Spinal cord (tissue), 10 donors: ENCODE measurements at places on chromosomes 2 and 18. TPM values are rescaled to one million over a fixed set of nuclear protein-coding genes. Genes with fewer than 3 reads are reported as not detected.

Gene TUBB8B
- 0.11 TPM for total RNA-seq

Gene PPP1R1C
- total RNA-seq = 9.8 TPM

Gene ATL2
- total RNA-seq = 127 TPM

Gene ASB18
- total RNA-seq = 0.39 TPM

Gene UNC80
- 14.7 TPM for total RNA-seq

Gene GPR45
- total RNA-seq = 0.99 TPM

Gene TMEFF2
- 46.7 TPM for total RNA-seq

Gene MAB21L4
- not detected for total RNA-seq

Gene ECEL1
- 23.5 TPM for total RNA-seq

Gene CNDP1
- total RNA-seq = 2.4 TPM

Gene RAX
- total RNA-seq = 0.22 TPM

Gene PMAIP1
- 1.4 TPM for total RNA-seq

Gene GREB1L
- 7.9 TPM for total RNA-seq

Gene UGT1A9
- not detected for total RNA-seq

Gene CXCR4
- total RNA-seq = 19.2 TPM

Gene REEP1
- total RNA-seq = 118 TPM

Gene CD207
- total RNA-seq = 0.06 TPM

Gene SLC4A3
- 18.7 TPM for total RNA-seq

Gene ORC2
- total RNA-seq = 18.4 TPM

GRCh38 chr18:52391810-52392559, 52.0 kb downstream of the DCC start:
- DNase-seq = peak; percentile 53

- no peak for DNase-seq
Observed at GRCh38 chr2:172673056-172673683, 62.5 kb upstream of the RAPGEF4 start.

GRCh38 chr18:2312440-2312839, 258.9 kb downstream of the METTL4 start:
- DNase-seq = no peak

GRCh38 chr2:31239593-31240177, 5.7 kb downstream of the EHD3 start:
- no peak for DNase-seq

GRCh38 chr2:88808652-88809051, 117.2 kb downstream of the RPIA start:
- DNase-seq = no peak

DNA sequence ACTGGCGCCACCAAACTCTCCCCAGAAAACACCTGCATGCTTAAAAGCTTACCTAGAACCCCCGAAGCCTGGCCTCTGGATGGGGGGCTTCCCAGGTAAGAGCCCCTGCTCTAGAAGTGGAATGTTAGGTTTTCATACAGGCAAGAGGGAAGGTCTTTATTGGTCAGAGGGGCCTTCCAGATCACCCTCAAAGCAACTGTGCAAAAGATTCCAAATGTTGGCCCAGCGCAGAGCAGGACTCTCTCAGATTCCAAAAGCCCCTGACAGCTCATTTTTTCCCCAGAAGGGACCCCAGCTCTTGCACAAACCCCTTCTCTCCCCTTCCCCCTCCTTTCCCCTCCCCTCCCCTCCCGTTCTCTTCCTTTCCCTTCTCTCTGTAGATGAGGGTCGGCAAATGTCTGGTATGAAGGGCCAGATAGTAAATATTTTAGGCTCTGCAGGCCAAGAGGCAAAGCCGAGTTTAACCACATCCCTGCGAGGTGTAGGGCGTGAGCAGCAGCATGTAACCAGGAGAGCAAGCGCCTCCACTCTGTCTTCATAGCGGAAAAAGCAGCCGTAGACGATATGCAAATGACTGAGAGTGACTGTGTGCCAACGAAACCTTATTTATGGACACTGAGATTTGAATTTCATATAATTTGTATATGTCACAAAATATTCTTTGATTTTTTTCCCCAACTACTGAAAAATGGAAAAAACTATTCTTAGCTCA, 116.9 kb downstream of the SMAD7 start:
- DNase-seq = peak; percentile 65

DNA sequence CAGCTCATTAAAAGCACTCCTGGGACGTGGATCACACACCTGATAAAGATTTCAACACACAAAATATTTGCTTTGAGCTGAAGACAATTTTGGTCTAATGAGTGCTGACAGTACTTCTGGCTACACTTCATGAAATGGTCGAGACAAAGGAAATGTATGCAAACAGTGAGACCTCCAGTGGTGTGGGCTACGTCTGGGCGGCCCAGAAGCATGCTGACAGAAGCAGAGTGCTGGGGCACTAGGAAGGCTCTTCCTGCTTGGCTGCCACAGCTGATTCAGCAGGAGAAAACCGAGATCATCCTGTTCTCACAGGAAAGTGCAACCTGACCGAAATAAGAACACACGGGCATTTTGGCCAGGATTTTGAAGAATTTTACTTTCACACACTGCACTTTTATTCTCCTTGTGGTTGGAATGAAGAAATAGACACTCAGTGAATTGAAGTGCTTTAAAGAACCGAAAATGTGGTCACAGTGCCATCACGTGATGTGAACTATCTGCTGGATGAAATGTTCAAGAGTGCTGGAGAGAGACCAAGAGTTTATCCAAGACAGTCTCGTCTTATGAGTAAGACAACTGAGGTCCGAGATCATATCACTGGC, 149.5 kb downstream of the CCBE1 start:
- no peak for DNase-seq

DNA sequence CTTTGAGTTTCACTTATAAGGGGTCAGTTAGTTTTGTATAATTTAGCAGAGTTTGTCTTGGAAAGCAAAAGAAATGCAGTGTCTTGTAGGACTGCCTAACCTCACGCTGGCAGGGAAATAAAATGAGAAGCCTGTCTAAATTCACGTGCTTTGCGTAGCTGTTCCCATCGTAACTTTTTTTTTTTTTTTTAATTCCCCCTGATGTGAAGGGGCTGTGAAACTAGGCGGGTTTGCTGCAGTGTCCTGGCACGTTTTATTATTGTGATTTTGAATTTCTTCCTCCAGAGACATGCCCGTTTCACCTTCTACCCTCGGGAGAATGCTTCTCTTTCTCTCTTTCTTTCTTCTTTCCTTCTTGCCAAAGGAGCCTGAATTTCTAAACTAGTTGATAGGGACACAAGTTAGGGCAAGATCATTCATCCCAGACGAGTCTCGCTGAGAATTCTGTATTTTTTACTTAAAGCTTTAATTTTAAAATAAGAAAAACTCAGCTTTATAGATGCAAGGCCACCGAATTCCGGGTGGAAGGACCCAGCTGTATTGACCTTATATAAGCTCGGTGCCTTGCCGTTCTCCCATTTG, 2.3 kb downstream of the MEIS1 start:
- DNase-seq = peak; percentile 35

GRCh38 chr18:60883587-60883986, 449.6 kb upstream of the CDH20 start:
- DNase-seq = no peak

DNA sequence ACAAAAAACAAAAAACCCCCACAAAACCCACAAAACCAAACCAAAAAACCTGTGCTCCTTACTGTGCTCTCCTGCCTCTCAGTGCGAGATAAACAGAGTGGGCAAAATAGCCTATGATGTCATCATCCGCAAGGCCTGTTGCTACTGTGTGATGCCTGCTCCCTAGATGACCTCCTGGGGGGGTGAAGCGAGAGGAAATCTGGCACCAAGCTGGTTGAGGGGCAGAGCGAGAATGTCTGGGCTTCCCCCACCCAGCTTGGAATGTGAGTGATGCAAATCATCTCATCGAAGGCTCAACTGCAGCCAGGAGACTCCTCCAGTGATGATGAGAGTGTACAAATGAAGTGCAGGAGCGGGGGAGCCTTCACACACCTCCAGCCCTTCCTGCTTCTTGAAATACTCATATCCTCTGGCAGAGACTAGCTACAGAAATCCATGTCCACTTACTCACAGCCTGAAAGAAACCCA, 57.7 kb upstream of the MAP4K3 start:
- DNase-seq = no peak

DNA sequence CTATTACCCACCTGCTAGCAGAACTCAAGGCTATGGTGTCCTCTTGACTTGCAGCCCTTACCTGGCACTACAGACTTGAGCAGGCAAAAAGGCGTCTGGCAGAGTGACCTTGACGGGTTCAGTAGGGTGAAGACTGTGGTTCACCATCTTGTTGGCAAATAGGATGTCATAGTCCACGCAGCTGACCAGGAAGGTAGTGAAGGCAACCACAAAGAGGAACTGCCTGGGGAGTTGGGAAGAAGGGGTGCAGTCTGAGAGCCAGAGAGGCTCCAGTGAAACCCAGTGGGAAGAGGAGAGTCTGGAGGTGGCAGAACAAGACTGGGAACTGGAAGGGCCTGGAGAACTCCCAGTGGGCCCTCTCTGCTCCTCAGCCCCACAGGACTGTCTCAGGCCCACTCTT, 4.1 kb downstream of the ATG9A start:
- no peak for DNase-seq

DNA sequence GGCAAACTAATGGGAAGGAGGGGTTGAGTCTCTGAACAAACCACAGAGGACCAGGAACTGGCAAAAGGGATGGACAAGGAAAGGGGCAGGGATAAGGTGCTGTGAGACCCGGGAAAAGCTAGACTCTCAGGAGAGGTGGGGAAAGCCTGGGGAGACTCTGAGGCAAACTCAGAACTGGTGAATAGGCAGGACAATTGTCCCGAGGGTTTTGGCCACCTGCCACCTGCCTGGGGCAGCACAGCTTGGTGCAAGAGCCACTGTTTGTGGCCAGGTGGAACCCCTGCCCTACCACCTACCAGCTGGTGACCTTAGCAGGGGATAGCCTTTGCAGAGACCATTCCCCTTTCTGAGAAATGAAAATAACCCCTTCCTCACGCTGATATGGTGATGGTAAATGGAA, 129.4 kb upstream of the ASB18 start:
- DNase-seq = no peak

DNA sequence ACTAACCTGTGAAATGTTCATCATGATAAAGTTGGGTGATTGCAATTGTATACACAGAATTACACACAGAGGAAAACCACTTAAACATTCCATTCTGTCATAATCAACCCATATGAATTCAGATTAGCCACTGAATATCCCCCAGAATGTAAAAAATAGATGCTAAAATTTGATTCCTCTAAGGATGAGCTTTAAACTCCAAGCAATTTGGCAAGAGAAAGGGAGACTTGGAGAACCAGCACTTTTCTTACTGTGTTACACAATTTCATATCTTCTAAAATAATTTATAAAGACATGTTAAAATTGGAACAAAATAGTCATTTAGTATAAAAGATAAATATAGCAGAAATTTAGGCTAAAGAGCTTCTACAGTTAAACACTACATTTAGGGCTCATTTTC, 146.3 kb upstream of the LMAN1 start:
- DNase-seq = no peak

GRCh38 chr2:239022437-239023260, 174.8 kb downstream of the TWIST2 start:
- DNase-seq = no peak

- no peak for DNase-seq
Observed at GRCh38 chr2:173942861-173943523, 22.2 kb downstream of the SP3 start.

DNA sequence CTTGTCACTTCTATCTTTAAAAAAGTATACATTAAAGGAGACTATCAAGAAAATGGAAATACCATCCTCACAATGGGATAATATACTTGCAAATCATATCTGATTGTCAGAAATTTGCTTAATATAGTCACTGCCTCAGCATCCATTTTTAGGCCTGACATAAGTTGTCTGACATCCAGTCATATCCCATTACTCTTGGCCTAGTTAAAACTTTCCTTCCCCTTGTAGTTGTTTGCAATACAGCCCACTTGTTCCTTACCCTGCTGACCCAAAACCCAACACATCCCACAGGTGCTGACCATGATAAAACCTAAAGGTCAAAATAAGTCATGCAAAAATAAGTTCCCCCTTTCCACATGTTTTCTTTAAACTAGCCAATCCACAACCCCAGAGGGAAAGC, 3.6 kb upstream of the ARHGEF33 start:
- DNase-seq = no peak

GRCh38 chr2:196123679-196124373, 47.6 kb downstream of the STK17B start:
- no peak for DNase-seq

DNA sequence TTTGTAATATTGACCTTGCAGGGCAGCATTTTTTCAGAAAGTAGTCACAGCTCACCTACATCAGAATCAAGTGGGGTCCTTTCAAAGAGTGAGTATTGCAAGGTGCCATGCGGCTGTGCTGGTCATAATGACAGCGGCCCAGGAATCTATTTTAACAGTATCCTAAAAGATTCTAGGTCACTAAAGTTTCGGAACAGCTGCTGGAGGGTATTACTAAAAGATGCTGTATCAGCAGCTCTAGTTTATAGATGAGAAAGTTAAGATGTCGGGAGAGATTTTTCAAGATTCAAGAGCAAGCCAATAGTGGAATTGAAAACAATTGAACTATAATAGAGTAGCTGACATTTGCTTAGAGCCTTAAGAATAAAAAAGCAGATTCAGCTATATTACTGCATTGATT, 336.0 kb downstream of the SLC8A1 start:
- no peak for DNase-seq

DNA sequence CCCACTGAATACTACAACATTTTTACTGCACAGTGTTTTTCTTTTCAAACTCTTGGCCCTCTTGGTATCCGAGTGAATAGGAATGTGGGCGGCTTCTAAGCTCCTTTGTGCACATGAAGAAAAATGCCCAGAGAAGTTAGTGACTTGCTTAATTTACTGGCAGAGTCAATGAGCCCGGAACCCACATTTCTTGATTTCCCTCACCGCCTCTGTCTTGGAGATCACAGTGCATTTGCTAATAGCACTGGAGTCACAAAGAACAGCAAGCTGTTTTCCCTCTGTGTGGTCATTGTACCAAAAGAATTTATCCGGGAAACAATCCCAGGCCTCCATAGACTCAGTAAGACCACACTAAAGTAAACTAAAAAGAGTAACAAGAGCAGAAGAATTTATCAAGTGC, 18.9 kb downstream of the STON1 start:
- DNase-seq = peak; percentile 90

DNA sequence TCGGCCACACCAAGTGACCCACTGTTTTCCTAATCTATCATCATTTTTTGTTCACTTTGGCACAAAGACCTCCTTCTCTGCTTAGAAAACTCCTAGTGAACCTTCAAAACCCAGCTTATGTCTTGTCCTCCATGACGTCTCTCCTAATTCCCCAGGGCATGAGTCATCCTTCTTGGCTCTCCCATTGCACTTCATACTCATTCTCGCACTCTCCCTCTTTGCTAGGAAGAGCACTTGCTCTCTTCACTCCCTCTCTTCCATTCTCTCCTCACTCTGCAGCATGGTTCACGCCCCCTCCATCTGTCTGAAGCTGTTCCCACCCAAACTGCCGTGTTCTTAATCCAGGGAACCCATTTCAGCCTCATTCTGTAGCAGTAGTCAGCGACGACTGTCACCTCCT, 103.9 kb downstream of the MRO start:
- no peak for DNase-seq

- peak; percentile 23 for DNase-seq
Observed at GRCh38 chr2:129606496-129607270, 372.8 kb upstream of the RAB6C start.

DNA sequence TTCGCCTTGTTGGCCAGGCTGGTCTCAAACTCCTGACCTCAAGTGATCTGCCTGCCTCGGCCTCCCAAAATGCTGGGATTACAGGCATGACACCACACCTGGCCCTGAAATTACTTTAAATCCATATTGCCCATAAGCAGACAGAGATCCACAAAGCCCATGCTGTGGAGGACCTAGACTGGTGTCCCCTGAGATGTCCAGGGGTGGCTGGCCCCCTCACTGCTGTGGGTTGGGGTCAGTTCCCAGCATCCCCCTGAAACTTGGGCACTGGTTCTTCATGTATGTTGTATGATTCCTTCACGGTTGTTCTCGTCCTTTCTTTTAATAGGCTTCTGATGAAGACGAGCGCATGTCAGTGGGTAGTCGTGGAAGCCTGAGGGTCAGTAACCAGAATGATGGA, 78.1 kb upstream of the RBM44 start:
- no peak for DNase-seq
